ENCODE measurements at places on chromosomes 4 and X.
A peak's percentile ranks its signal among the peaks of the same experiment; 100 is the strongest.

- DNase-seq: no peak
Observed at GRCh38 chr4:38462367-38463055, 201.5 kb upstream of the KLF3 start.

- no peak for DNase-seq
Observed at GRCh38 chr4:146095860-146096259, 79.7 kb upstream of the LSM6 start.

GRCh38 chrX:102840871-102841705 is 96.0 kb upstream of the RAB40AL start:
- peak; percentile 36 for DNase-seq

- no peak for DNase-seq
Observed at GRCh38 chrX:153913701-153914100, 9.2 kb downstream of the AVPR2 start.

DNA sequence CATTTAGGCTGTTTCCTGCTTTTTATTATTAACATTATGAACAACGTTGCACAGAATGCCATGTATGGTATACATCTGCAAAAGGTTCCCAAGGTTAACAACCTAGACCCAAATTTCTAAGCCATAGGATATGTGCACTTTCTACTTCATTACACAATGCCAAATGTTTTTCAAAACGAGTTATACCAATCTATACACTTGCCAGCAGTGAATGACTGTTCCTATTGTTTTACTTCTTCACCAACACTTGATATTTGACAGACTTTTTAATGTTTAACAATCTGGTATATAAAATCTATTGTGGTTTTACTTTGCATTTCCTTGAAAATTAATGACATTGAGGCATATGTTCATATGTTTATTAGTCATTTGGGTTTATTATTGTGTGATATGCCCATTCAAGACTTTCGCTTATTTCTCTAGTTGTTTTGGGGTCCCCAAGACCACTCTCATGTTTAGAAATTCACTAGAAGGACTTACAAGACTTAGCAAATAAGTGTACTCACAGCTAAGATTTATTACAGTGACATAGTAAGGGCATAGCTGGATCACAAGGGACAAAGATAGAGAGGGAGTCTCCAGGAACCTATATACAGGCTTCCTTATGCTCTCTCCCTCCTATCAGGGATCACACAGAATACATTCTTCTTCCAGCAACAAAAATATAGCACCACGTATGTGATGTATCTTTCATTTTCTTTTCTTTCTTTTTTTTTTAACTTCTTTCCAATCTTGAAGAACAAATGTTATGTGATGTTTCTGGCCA is 62.5 kb downstream of the TBCK start:
- DNase-seq: no peak

DNA sequence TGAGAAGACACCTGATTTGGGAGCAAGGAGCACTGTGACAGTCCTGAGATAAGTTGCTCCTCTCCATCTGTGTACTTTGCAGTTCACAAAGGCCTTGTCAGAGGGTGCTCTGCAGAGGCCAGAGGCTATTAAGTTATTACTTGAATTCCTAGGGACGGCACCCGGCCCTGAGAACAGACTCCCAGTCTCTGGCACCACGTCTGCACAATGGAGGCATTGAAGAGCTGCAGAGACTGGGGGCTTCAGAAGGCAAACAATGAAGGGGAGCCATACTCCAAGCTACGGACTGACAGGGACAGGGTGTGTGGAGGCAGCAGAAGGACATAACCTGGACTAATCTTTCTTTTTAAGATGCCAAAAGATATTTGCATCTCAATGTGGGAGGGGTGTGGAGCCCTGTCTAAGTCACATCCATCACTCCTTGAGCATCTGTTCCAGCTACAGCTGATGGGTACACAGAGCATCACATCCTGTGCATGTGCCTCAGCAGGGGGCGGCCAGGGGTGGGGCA is 11.5 kb downstream of the RASGEF1B start:
- no peak for DNase-seq

GRCh38 chr4:168489616-168490015 is 7.2 kb upstream of the PALLD start:
- no peak for DNase-seq

GRCh38 chr4:90458576-90458975 is 331.4 kb downstream of the CCSER1 start:
- DNase-seq: no peak

DNA sequence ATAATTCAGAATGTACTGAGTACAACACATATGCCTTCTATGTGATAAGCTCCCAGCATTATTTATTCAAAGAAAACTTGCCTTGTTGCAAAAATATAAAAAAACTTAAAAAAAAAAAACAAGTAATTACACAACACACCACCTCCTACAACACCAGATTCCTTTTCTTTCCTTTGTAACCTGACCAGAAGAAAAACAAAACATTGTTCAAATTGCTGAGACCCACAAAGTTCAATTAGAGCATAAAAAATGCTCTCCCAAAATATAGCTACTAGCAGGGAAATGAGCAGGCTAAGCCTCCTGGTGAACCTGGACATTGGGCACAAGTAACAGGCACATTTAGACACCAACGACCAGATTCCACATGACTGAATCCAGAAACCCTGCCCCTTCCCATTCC is 38.3 kb downstream of the MECP2 start:
- DNase-seq: no peak

GRCh38 chr4:157035471-157035870 is 40.5 kb upstream of the GLRB start:
- no peak for DNase-seq

DNA sequence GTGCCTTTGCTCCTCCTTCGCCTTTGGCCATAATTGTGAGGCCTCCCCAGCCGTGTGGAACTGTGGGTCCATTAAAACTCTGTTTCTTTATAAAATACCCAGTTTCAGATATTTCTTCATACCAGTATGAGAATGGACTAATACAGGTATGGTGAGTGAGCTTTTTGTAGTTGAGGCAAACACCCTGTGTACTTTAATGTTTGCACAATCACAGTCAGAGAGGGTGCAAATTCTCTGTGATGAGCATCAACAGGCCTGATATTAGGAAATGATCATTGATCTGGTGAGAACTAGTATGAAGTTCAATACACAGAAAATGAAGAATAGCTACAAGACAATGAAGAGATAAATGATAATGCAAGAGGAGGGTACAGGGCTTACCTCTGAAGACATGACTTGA is 744.6 kb downstream of the RPA4 start:
- DNase-seq: no peak

DNA sequence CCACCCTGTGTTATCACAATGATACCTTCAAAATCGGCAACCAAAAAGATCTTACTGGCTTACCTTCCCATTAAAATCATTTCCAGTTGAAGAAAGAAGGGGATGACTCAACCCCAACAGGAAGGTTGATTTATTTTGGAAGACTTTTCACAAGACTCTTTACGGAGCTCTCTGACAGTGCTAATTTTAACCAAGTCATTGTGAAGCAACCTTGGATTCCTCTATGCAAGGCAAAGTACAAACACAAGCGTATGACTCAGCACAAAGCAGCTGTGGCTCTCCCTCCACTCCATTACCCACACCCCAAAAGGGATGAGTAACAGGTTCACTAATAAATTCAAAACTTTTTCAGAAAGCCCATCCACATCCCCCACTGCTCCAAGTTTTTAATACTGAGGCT is 213.8 kb upstream of the FGF13 start:
- DNase-seq: peak; percentile 83

DNA sequence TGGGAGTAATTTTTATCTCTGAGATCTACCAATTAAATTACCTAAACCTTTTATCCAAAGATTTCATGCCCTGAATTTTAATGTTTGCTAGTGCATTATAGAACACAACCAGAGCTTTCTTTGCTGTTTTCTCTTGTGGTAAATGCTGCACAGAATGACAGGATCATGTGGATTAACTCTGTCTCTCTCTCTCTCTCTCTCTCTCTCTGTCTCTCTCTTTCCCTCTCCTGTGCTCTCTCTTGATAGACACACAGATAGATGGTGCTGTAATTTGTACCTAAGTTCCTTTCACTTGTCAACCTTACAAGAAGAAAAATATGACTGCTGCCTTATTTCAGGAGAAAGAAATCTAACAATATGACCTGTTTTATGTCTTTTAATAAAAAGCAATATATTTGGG is 211.2 kb upstream of the WDFY3 start:
- DNase-seq: no peak

GRCh38 chr4:140188975-140189374 is 35.0 kb upstream of the MAML3 start:
- peak; percentile 65 for DNase-seq

All from bronchial epithelial cell (primary cell).